Activated CD8-positive, alpha-beta memory T cell treated with anti-CD3 and anti-CD28 coated beads for 4 hours (primary cell): ENCODE measurements at places on chromosomes 12 and 14.

DNA sequence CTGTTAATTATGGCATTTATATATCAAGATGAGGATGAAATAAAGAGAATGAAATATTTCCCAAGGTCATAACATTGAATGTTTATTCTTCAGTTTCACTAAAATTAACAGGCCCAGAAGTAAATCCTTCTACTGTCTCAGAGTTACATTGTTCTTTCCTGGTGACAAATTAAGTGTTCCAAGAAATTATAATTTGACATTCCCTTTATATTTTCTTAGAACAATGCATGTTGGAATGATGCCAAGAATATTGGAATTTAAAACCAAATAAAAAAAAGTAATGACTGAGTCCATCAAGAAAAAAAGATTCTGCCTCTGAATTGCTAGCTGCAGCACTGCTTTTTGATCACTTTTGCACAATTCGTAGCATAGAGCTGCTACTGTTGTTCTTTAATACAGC is 152.1 kb downstream of the METTL25 start:
- no peak for DNase-seq

GRCh38 chr12:67937822-67938221 is 51.4 kb upstream of the IFNG-AS1 start:
- no peak for DNase-seq

GRCh38 chr14:102652194-102652593 is 59.7 kb downstream of the RCOR1 start:
- DNase-seq: no peak

DNA sequence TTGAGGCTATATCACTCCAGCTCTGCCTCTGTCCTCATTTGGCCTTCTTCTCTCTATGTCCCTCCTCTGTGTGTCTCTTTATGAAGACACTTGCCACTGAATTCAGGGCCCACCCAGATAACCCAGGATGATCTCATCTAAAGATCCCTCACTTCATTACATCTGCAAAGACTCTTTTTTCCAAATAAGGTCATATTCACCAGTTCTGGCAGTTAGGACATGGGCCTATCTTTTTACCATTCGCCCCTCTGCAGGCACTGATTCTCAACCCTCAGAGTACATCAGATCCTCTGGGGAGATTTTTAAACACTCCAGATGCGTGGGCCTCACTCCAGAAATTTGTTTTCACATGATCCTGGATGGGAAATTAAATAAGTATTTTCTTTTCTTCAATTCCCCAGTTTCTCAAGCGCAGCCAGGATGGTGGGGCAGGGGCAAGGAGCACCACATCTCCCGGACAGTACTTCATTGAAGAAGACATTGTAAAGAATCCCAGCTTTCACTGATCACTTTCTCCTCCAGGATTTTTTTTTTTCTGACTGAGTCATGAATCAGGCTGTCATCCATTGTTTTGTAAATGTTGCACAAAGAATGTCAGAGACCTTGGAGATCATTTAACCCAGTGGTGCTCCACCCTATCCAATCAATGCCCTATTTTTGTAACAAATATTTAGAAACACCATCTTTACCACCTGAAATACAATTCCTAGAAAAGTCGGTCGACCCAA is 27.4 kb downstream of the CRACR2A start:
- no peak for DNase-seq

GRCh38 chr12:75890660-75891059 is 140.9 kb downstream of the PHLDA1 start:
- DNase-seq: no peak
